ENCODE measurements at places on chromosomes 4 and X.

- no peak for DNase-seq
These were observed 51.3 kb downstream of the SMAD1 start for GRCh38 chr4:145533001-145533400.

GRCh38 chr4:164614999-164615398, 138.9 kb upstream of the SMIM31 start:
- no peak for DNase-seq

DNA sequence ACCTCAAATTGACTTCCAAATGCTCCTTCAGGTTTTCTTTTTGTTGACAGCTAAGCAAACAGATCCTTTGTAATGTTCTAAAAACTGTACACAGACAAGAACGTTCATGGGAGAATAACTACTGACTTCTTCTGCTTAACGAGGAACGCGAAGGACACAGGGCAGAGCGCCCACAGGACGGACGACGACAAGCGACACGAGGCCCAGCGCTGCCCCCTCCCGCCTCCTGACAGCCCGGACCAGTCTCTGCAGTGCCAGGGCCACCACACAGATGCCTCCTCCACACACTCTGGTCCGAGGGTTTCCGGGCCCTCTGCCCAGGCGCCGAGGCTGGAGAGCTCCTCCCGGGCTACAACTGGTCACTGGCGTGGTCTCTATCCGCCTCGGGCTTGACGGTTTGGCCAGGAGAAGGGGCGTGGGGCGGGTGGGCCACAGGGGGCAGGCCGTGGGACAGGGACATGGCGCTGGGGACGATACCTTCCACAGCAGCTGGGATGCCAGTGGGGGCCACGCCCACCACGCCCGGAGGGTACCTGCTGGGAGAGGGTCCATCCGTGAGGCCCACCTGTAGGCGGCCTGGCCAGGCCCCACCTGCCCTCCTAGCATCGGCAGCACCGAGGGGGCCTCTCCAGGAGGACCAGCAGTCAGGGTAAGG, 36.9 kb downstream of the CTBP1 start:
- no peak for DNase-seq

GRCh38 chr4:64539234-64539849, 130.1 kb upstream of the TECRL start:
- DNase-seq = peak; percentile 53

- DNase-seq = no peak
These were observed 749.5 kb upstream of the PCDH7 start for GRCh38 chr4:29970626-29971025.

DNA sequence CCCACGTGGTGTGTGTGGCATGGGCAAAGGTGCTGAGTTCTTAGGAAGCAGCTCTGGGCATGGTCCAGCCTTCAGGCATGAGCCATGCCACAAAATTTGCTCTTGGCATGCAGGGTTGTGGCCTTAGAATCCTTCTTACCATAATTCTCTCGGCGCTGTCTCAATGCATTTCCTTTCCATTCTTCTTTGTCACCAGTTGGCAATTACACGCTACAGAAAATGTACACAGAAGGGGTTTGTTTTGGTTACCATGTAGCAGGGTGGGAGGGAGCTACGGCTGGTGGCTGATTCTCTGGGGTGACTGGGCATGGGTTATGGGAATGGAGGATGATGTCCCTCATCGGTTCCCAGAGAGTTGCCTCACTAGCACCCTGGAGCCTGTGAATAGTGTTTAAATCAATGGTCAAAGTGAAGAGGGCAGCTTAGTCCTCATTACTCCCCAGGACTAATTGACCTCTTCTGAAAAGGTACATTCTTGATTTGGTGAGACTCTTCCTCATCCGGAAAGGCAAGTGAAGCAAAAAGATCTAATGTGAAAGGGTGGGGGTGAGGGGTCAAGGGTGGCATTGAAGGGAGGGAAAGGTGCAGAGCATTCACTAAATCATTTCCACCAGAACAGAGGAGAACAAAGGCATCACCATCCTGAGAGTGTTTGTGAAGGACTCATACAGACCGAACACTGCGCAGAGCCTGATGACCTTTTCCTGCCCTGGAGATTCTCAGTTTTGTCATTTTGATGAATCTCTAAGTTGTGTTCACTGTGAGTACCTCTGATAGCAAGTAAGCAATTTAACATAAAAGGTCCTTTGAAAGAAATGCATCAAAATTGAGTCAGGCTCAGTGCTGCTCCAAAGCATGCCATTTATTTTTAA, 199.8 kb upstream of the SFRP2 start:
- DNase-seq = no peak

- DNase-seq = no peak
These were observed 39.5 kb upstream of the EMCN start for GRCh38 chr4:100557306-100557705.

- DNase-seq = no peak
These were observed 304.5 kb upstream of the DIPK2B start for GRCh38 chrX:45505214-45505613.

DNA sequence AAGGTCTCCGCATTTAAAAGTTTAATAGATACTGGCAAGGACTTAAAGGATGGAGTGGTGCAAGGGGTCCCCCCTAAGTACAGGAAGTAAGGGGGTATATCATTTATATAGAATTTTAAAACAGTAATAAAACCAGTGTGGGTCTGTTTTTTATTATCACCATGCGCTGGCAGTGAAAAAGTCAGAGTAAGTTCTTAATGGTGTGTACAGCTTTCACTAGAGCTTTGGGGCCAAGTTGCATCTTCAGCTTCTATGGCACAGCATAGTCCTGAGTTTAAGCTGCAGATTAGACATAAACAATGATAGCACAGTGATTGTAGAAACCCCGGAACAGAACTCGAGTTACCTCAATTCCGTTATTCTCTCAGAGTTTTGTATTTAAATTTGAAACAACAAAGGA, 27.6 kb downstream of the RHOH start:
- DNase-seq = no peak

DNA sequence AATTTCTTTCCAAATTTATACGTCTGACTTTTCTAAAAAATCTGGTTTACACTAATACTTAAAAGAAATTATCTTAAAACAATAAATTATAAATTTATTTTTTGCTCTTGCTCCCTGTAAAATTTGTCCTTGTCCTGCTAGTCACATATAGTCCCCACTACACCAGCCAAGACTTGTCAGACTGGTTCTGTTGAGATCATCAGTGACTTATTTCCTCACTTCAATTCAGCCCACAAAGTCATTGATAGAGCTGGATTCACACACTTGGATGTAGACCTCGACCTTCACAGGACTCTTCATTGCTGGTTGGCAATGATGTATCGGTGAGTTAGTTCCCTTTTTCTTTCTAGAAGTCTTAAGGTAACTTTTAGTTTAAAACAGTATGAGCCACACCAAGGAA, at the start of gene TMPRSS11E:
TMPRSS11E (plus strand) TSS at position 263 of the 400 bp plus-strand sequence; CDS start at position 313, 50 bp downstream.
- DNase-seq = no peak

DNA sequence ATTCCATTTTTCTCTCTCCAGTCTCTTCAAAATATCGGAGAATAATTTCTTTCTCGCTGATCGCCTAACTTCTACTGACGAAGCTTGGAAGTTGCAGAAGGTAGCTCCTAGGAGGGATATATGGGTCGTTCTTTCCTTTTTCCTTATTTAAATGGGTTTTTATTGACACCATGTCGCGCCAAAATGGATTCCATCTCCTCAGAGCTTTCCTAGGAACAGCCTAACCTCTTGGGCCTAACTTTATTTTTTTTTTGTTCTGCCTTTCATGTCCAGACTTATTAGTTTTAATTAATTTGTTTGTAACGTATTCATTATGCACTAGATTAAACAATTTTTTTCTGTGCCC, 359.4 kb upstream of the ZCCHC13 start:
- DNase-seq = no peak

- no peak for DNase-seq
These were observed 182.5 kb upstream of the TBL1X start for GRCh38 chrX:9282325-9282724.

DNA sequence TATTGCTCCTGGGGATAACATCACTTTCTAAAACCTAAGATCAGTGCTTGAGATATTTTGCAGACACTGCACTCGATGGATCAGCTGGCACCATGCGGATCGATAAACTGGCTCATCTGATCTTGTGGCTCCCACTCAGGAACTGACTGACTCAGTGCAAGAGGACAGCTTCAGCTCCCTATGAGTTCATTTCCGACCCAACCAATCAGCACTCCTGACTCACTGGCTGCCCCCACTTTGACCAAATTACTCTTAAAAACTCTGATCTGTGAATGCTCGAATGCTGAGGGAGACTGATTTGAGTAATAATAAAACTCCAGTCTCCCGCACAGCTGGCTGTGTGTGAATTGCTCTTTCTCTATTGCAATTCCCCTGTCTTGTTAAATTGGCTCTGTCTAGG, 110.1 kb downstream of the ANAPC4 start:
- no peak for DNase-seq

- peak; percentile 15 for DNase-seq
These were observed 48.9 kb upstream of the FAM47B start for GRCh38 chrX:34893741-34894140.

- no peak for DNase-seq
These were observed 18.9 kb downstream of the TMPRSS11E start for GRCh38 chr4:68466185-68466584.

- DNase-seq = no peak
These were observed 11.0 kb downstream of the GNRHR start for GRCh38 chr4:67743194-67743593.

- DNase-seq = no peak
These were observed 133.9 kb downstream of the EGF start for GRCh38 chr4:110046588-110047049.

GRCh38 chr4:87500092-87500462, 29.1 kb downstream of the SPARCL1 start:
- DNase-seq = no peak

- no peak for DNase-seq
These were observed 39.5 kb upstream of the RASL11B start for GRCh38 chr4:52822583-52822971.

DNA sequence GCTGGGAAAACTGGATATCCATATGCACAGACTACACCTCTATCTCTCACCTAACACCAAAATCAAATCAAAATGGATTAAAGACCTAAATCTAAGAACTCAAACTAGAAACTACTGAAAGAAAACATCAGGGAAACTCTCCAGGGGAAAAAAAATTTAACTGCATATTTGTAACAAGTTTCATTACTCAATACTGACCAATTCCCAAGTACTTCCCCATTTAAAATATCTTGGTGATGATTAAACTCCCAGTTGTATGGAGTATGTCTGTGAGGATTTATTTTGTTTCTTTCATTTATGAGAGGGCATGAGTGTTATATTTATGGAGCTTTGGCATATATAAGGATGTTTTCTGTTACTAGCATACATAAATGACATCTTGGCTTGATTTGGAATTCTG, 112.3 kb upstream of the IL15 start:
- DNase-seq = no peak

DNA sequence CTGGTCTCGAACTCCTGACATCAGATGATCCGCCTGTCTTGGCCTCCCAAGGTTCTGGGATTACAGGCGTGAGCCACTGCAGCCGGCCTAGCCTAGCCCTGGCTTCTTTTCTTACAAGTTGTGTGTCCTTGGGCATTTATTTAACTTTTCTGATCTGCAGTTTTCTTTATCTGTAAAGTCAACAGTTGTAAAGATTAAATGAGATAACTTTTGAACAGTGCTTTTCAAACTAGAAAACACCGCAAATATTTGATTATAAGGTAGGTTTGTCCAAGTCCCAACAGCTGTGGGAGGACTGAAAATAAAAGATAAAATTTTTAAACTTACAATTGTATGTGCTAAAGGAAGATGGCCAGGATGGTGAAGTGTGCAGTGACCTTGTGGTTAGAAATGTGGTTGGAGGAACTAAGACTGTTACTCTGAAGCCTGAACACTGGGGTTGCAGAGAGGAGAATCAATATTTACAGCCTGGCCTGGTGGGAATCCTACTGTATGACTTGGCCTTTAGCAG, 44.8 kb downstream of the GSX2 start:
- peak; percentile 35 for DNase-seq

DNA sequence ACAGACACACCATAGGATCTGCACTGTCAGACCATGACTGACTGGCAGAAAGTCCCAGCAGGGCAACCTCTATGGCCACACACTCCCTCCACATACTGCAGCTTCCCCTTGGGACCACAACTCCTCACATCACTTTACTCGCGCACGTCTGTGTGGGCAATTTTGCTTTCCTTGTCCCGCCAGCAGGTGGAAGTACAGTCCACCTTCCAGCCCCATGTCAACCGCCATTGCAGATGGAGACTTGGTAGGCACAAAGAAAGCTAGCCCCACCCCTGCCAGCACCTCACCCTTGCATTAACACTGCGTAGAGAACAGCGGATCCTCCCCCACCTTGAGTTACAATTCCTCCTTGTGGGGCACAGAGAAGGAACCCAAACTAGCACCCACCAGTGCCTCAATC, 74.4 kb upstream of the NAP1L2 start:
- DNase-seq = peak; percentile 9

- no peak for DNase-seq
These were observed 55.8 kb upstream of the CD99 start for GRCh38 chrX:2635342-2635741.

DNA sequence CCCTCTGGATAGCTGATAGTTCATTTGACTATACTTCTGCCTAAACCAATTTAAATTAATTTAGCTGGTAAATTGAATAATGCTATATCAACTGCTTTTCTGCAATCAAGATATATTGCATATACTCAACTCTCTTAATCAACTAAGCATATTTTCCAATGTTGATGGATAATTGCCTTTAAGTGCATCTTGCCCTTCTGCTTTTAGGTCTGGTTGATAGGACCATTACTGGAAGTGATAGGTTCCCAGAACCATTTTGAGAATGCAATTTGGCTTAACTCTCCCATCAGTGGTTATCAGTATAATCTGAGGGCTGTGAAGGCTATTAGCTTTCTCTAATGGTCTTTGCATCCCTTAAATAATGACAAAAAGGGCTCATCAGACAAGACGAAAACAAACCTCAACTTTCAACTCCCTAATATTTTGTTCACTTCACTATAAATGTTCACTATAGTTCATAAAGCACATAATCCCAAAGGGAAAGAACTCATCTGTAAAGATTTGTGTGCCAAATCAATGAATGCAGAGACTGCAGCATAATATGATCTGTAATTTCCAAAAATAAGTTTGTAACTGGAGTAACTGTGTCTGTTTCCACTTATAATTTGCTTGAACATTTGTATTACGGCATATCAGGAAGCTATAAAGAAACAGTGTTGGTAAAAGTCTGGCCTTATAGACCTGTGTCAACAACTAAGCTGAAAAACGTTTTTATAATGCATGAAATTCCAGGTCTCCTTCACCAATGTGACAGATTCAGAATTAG, 273.6 kb downstream of the FBXO8 start:
- DNase-seq = no peak

- DNase-seq = no peak
These were observed 92.7 kb downstream of the NAP1L3 start for GRCh38 chrX:93580634-93581033.

GRCh38 chr4:183157215-183157614, 58.2 kb downstream of the WWC2 start:
- no peak for DNase-seq

- no peak for DNase-seq
These were observed 48.0 kb upstream of the NAP1L5 start for GRCh38 chr4:88745581-88746163.

GRCh38 chr4:14180166-14180565, 552.6 kb upstream of the BOD1L1 start:
- no peak for DNase-seq

DNA sequence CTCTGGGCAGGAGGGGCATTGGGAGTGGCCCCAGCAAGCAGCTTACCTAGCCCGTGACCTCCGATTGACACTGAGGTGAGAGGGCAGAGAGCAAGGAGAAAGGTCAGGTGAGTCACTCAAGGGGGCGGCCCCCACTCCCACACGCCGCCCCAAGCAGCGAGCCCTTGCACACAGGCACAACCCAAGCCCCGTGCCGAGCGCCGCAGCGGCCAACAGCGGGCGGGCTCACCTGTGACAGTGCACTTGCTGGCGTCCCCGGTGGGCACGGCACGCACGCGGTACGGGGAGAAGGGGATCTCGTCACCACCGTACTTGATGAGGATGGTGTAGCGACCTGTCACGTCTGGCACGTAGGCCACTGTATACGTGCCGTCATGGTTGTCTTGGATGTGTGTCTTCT, 17.2 kb downstream of the FLNA start:
- DNase-seq = no peak

Measured in KBM-7 (cell line).